HS-27A (cell line): ENCODE measurements at places on chromosomes 3 and 15.

DNA sequence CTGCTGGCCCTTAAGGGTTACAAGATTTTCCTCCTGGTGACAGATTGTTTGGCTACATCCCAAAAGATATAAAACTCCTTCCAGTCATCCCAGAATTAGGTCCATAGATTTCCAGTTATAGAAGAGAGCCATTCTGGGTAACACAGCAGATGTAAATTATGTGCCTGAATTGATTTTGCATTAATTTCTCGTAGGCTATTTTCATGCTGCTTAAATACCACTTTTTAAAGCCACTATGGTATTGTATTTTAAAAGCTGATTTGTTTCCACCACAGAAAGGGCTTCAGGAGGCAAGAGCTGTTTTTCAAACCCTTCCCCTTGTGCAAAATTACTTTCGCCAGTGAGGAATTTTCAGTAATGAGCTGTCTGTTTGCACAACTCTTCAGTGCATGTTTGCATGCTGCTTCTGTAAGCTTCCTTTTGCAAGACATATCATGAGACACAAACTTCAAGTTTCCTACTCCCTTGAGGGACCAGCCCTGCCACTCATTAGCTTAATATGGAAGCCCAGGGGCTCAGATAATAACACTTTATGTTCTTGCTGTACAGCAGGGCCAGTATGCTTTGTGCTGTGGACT, 105.4 kb upstream of the TNIK start:
- DNase-seq = no peak

DNA sequence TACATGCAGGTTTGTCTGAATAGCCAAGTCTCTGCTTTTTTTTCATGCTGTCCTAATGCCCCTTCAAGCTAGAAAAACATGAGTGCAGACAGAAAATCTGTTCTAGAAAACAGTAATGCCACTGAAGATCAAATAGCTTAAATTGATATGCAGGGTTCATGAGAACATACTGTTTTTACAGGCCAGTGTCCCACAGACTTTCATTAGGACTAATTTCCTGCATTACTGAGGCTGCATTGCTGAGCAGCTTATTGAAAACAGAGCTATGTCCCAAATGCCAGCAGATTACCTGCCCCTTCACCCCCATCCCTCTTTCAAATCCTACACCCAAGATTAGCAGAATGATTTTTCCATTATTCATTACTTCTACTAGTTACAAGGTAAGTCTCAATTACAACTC, 665 bp downstream of the TM4SF18 start:
- DNase-seq = no peak

GRCh38 chr3:189632242-189632641, 1.1 kb downstream of the TP63 start:
- no peak for DNase-seq

DNA sequence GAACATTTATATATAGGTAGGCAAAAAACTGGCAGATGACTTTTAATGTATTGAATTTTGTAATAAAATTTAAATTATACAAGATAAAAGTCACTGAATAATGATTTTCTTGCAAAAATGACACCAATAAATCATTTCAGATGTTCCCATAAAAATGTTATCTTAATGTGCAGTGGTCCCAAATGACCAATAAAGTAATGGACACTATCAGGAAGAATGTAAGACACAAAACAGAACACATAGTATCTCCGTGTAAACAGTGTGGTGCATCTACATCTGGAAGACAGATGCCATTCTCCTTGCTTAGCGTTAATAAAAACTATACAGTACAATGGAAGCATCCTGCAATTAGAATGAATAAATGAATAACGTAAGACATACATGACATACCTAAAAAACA, 41.5 kb downstream of the FGF7 start:
- DNase-seq = no peak

DNA sequence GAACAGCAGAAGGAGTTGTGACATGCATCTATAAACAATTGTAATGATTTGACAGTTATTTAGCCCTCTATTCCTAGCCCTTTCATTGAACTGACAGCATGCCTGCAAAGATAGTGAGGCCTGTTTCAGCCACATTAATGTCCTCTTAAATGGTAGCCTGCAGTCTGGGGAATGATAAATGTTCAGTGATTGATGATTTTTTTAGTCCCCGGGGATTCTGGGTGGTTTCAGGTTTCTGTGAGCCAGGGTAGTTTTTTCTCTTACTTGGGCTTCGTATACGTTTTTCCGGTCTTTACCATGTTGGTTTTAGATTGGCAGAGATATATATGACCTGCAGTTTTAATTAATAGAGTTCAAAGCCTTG, 172.0 kb downstream of the TCF12 start:
- DNase-seq = no peak
